SHP77 (cell line): ENCODE measurements at places on chromosomes 12 and 14.
A peak's percentile ranks its signal among the peaks of the same experiment; 100 is the strongest.

GRCh38 chr12:29804019-29804418, 20.3 kb upstream of the TMTC1 start:
- no peak for DNase-seq

- DNase-seq: no peak
Observed at GRCh38 chr12:27243006-27243405, 1.1 kb upstream of the STK38L start.

- no peak for DNase-seq
Observed at GRCh38 chr12:96623656-96624217, 134.4 kb downstream of the CFAP54 start.

- no peak for DNase-seq
Observed at GRCh38 chr12:15733136-15733535, 56.1 kb downstream of the EPS8 start.

DNA sequence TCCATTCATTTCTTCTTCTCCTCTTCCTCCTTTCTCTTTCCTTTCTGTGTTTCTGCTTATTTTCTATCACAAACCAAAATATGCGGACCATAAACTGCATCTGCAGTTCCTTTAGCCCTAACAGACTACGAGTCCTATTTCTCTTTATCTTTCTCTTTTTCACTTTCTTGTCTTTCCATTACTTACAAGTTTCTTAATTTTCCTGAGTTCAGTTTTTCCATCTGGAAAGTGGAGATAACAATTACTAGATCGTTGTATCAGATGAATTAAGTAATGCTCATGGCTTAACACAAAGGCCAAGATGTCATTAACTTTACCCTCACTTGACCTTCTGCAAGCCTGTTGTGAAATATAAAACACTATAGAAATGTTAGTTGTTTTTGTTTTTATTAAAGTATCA, 983 bp upstream of the COPS7A start:
- DNase-seq: no peak

DNA sequence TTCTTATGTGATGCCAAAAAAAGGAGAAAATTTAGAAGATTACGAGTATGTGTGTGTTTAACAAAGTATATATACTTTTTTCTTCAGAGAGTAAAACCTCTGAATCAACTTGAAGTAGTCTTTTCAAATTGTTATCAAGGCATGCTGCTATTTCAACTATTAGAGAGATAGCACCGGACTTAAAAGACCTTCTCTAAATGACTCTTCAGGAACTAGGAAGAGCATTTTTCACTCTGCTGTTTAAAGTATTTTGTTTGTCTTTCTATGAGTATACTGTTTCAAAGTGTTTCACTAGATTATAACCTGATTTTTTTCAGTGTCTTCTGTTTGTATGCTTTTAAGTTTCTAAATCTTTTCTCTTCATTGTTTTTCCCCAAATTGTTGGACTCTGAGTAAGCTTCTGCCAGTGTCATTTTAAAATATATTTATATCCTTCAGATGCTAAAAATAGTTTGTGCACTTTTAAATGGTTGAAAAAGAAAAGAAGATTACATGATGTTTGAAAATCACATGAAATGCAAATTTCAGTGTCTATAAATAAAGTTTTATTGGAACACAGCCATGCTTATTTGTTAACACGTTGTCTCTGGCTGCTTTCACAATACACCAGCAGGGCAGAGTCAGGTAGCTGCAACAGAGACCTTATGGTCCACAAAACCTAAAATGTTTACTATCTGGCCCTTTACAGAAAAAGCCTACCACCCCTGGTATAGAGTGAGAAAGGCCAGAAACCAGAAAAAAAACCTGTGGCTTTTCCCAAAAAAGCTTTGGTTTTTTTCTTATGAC, 21.3 kb downstream of the CRADD start:
- no peak for DNase-seq

DNA sequence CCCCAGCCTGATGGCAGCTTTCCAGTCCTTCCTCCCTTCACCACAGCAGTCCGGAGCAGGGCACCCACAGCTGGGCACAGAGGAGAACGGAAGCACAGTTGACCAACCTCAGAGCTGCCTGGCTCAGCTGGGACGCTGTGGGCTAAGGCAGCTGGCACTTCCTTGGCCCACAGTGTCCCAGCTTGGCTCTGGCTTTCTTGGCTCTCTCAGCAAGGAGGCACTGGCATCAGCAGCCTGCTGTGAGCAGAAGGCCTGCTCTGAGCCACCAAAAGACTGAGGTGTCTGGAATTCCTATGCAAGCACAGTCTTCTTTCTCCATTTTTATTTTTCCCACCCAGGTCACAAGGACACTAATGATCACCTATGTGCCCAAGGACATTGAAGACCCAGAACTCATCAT, 32.6 kb downstream of the NGB start:
- DNase-seq: no peak

DNA sequence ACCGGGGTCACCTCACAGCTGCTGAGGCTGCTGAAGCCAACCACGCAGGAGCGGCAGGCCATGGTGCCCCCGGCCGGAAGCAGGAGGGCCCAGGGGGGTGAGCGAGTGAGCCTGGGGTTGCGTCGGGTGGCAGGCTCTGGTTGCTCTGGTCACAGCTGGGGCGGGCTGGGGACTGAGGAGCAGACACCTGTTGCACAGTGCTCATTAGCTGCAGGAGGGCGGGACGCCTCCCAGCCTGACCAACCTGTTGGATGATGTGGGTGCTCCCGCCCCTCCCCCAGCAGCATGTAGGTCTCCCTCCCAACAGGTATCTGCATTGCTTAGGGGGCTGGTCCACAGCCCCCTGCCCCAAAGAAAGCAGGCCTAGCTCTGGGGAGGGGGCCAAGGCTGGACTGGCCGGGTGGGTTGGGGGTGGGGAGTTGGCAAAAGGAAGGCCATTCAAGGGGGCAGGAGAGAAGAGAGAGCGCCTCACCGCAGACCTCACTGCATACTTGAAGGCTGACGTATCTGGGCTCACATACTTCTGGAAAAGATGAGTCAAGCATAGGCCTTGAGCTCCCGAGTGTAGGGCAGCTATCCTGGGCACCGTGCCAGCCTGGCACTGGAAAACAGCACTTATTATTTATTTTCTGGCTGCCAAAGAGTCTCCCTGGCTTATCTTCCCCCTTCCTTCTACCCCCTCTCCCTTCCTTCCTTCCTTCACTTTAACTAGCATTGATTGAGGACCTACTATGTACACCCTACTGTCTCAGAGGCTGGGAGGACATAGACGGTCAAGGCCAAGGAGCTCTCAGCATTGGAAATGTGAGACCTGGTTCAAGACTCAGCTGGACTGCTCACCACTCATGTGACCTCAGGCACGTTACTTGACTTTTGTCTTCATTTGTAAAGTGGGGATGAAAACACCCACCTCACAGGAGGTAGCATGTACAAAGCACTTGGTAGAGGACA, at the start of gene KRT80:
TSS of gene KRT80 (minus strand) at position 174 of the 951 bp plus-strand sequence. CDS start at position 62, 112 bp downstream.
- peak; percentile 53 for DNase-seq

DNA sequence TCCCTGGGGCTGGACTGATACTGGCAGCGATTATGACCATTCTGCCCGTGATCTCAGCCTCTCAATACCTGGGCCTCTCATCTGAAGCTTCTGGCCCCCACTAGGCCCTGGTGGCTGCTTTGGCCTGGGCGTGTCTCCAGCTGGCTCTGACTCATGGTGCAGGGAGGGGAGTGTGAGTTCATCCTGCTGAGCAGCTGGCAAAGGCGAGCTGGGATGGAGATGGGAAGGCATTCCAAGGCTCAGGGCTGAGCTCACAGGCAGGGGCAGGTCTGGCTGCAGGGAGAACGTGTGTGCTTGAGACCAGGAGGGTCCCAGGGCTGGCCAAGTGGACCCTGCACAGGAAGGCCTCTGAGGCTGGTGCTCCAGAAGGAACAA, 221.8 kb downstream of the TMEM121 start:
- DNase-seq: no peak

GRCh38 chr12:111163422-111163821, 205.5 kb downstream of the PHETA1 start:
- DNase-seq: no peak

- peak; percentile 1 for DNase-seq
Observed at GRCh38 chr14:76056128-76056527, 70.6 kb downstream of the IFT43 start.
